ENCODE measurements at places on chromosomes 3 and 15.

- no peak for DNase-seq
Measured at GRCh38 chr3:55907616-55908015, 420.5 kb upstream of the WNT5A start.

- DNase-seq: no peak
Measured at GRCh38 chr15:62109437-62109836, 42.7 kb downstream of the C2CD4A start.

GRCh38 chr15:67945951-67946700 lies 106.3 kb upstream of the RNU6-1 start:
- DNase-seq: peak; percentile 60

GRCh38 chr3:129413687-129414506 lies 14.5 kb downstream of the EFCAB12 start:
- no peak for DNase-seq

DNA sequence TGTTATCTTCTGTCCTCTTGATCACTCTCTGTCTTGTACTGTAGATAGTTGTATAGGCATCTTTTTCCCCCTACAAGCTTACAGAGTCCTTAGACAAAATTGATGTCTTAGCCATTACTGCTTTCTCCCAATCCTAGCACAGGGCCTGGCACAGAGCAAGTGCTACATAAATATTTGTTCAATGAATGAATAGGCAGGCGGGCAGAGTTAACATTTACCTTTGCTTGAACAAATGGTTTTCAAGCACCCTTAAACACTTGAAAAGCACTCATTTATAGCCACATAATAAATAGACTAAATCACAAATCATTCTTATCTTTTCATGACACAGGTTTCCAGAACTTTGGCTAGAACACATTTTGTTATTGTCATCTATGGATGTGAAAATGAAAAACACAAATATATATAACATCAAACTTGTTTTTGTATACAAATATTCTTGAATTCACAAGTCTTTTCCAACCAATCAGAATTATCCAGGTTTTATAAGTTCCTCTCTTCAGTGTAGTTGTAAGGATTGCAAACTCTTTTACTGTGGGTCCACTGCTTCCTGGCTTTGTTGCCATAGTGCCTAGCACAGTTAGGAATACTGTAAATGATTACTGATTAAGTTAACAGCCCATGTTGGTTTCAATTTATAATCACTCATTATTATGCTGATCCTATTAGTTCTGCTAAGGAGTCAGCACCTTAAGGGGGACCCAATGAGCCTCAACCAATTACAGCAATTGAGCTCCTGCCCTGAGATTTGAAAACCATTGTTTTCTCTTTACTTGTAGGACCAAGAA lies 61.9 kb downstream of the ISL2 start:
- no peak for DNase-seq

GRCh38 chr15:64766058-64766457 lies 9.3 kb downstream of the RBPMS2 start:
- no peak for DNase-seq

DNA sequence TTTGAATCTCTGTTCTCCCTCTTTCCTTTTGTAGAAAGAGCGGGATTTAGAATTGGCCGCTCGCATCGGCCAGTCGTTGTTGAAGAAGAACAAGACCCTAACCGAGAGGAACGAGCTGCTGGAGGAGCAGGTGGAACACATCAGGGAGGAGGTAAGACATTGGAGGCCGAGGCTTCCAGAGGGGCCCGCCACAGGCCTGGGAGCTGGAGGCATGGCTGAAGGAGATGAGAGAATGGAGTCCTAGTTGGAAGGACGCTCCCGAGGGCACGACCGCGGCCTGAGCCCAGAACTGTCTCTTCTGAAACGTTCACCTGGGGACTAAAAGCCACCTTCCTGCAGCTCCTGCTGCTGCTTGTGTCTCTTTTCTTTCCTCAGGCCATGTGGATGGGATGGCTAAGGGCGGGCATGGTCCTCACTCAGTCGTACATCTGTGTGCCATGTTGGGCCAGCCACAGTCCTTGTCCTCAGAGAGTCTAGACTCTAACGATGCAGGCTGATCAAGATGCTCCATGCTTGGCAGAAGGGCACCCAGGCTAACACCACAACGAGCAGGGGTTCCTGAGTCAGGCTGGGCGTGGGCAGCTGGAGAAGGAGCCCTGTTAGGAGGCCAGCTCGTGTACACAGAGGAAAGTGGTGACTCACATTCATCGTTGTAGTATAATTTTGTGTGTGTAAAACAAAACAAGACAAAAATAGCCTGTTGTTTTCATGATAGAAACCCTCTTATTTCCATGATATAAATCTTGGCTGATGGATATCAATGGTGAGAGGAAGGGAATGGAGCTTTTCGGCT lies 81.1 kb downstream of the CCK start:
- DNase-seq: no peak

DNA sequence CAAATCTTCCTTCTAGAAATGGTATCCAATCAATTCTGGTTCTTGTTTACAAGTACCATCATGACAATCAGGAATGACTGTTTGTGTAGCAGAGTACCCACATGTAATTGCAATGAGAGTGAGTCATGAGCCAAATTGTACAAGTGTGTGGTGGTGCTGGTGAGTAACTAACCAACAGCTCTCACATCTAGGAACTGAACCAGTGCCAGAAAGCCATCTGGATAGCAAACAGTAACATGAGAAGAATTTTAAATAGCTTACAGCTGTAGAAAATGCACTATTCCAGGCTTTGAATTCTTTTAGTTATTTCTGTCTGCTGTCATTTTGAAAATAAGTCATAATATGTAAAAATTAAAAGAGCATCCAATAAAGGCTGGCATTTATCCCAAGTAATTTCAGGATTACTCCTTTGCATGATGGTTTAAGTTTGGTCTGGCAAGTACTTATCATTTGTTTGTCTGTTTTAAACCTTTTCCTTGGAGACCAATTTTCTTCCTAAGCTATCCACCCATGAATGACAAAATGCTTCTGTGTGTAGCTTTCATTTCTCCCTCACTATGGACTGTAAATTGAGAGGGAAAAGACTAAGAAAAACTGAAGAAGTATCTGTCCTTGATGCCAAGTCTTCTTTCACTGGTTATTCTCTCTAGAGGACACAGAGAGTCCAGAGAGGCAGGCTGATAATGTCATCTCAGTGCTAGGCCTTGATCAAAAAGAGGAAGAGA lies 60.0 kb downstream of the PIK3CB start:
- no peak for DNase-seq

GRCh38 chr15:57696146-57696545 lies 10.4 kb upstream of the POLR2M start:
- DNase-seq: no peak

DNA sequence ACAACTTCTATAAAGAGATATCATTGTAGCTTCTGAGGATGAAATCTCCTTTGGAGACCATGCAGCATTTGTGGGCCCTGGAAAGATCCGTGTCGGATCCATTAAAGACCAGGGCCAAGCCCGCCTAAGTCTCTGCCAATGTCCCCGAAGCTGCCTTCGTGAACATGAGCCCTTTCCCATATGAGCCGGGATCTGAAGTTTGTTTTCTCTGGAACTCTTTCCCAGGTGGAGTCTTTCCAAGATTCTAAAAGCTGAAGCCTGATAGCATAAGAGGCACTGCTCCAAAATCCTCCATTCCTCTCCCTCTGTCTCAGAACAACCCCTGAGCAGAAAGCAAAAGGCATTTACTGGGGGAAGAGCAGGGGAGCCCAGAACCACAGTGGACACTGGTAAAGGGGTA lies 274.6 kb downstream of the NTRK3 start:
- DNase-seq: no peak

DNA sequence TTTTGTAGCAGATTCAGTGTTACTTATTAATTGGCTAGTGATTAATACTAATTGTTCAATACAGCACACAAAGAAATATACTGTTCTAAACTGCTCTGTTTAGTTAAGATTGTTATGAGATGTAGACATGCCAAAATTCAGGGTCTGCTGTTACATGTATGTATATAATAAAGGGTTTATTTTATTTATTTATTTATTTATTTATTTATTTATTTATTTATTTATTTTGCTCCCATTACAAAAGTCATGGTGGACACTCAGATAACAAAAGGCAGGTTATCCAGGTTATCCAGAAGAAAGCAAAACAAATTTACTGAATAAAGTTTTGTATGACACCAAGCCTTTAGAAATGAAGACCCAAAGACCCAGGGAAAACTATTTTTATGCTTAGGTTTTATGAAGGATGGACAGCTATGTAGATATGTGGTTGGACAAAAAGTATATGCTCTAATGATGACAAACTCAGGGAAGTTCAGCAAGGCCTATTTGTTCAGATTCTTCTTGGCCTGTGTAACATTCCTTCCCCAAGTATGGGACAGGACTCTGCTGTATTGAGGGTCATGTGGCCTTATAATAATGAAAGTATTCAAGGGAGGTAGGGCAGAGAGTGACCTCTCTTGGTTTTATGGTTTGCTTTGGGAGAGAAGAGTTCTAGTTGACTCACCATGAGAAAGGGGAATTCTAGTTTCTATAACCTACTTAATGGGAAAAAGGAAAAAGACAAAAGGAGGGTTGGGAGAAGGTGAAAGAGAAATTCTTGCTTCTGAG lies 1056.8 kb downstream of the ROBO2 start:
- DNase-seq: no peak

GRCh38 chr15:88833731-88834100 lies 30.5 kb downstream of the ACAN start:
- DNase-seq: no peak

GRCh38 chr3:72517921-72518424 lies 330.3 kb downstream of the SHQ1 start:
- no peak for DNase-seq

DNA sequence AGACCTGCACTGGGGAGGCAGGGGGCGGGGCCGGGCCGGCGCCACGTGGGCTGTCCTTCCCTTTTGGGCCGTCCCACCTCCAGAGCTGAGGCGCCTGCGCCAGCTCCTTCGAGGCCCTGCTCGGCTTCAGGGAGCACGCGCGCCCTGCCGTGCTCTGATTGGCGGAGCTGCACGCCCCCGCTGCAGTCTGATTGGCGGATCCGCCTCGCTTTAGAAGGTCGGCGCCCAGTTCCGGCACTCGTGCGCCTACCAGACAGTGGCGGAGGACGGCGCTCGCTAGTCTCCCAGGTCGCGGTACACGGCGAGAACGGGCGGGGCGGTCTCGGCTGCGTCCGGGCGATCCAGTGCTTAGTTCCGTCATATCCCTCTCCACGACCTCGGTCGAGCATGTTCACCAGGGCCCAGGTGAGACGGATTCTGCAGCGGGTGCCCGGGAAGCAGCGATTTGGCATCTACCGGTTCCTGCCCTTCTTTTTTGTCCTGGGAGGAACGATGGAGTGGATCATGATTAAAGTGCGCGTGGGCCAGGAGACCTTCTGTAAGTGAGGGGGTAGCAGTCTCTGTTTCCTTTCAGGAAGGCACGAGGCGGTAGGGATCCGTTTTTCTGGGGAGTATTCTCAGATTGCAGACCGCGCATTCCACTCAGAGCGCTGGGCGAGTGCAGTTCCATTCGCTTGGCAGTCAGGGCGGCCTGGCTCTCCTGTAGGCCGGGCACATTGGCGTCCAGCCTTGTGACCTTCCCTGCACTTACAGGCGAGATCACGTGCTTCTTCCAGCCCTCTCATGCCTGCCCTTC lies at the start of gene UQCC5:
Gene UQCC5 (plus strand): TSS at position 237 of the 796 bp plus-strand sequence. CDS start 151 bp downstream, at position 388.
- DNase-seq: peak; percentile 98

DNA sequence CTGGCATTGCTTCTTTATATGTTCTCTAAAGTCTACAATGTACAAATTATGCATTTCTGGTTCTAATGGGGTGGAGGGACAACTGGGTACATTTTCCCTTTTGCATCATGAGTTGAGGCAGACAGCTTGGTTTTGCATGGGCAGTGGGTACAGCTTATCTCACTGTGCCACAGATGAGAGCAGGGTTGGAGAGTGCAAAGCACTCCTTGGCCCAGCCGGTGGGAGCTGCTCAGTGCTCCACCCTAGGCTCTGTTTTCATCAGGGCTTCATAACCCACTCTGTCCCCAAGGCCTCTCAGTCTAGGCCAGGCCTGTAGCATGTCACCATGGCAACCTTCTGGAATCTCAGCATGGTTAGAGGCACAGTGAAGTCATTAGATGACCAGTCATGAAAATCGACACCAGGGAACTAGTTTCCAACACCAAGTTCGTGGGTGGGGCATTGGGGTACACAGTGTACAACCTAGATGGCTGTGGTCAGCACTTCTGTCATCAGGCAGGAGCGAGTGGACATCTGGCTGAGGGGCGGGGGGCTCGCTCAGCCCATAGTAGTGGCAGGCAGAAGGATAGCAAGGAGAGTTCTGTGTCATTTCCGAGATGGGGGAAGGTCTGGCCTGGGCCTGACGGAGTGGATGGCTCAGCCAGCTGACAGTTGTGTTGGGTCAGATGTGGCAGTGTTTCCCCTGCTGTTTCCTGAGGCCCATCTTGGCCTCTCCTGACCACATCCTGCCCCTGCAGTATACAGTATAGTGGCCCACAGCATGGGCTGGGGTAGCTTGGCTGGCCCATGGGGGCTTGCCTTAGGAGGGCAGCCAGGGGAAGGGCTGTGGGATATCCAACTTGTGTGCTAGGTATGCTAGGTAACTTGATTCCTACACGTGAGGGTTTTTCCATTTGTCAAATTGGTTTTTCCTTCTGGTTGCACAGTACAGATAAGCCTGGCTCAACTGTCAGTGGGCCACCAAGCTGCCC lies 75.7 kb upstream of the PRR23C start:
- DNase-seq: no peak

- DNase-seq: no peak
Measured at GRCh38 chr15:26521691-26522198, 251.1 kb downstream of the GABRB3 start.

GRCh38 chr3:52429779-52430415 lies 15.0 kb downstream of the SEMA3G start:
- no peak for DNase-seq

- DNase-seq: no peak
Measured at GRCh38 chr3:4008205-4008604, 209.0 kb downstream of the LRRN1 start.

GRCh38 chr3:32340039-32340438 lies 51.6 kb upstream of the CMTM7 start:
- peak; percentile 21 for DNase-seq

- DNase-seq: no peak
Measured at GRCh38 chr3:31785286-31785685, 195.8 kb downstream of the OSBPL10 start.

GRCh38 chr3:46389306-46389705 lies 17.6 kb downstream of the CCR5AS start:
- DNase-seq: no peak

DNA sequence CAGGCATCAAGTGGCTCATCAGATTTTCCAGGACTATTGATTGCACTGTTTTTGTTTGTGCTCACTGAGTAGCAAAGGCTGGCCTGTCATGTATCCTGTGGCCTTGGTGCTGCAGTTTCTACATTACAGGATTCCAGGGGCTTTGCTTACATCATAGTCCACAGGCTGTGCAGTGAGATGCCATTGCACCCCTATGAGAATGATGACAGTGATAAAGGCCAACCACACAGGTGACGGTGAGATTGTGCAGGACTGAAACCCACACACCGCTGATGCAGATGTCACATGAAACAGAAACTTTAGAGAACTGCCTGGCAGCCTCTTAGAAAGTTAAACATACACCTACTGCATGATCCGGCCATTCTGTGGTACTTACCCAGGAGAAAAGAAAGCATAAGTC lies 195.0 kb upstream of the UBE3A start:
- no peak for DNase-seq

GRCh38 chr15:78050826-78051225 lies 26.7 kb downstream of the TBC1D2B start:
- no peak for DNase-seq

- no peak for DNase-seq
Measured at GRCh38 chr3:72519946-72520604, 328.2 kb downstream of the SHQ1 start.
